ENCODE measurements at places on chromosomes 16 and 17. TPM values are rescaled to one million over a fixed set of nuclear protein-coding genes. Genes with fewer than 3 reads are reported as not detected.
A peak's percentile ranks its signal among the peaks of the same experiment; 100 is the strongest.

Gene PIMREG
- not detected for total RNA-seq

Gene KRT24
- total RNA-seq = not detected

Gene BRICD5
- 1.7 TPM for total RNA-seq

- no peak for DNase-seq
Observed at GRCh38 chr16:75703306-75703705, 2.0 kb upstream of the DUXB start.

DNA sequence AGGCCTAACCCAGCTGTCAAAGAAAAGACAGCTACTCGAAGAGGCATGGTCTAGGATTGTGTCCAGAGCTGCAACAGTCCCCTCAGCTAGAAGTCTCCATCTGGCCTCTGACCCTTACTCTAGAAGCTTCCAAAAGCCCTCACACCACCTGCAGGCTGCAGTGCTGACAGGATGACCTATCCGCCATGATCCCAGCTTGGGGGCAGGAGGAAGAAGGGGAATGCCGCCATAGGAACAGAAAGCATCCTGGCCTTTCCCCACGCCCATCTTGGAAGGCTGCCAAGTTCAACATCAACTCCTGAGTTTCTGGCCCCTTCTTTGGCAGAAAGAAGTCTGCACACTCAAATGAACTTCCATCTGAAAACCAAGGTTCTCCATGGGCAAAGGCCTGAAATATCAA lies 3.1 kb upstream of the KRT36 start:
- DNase-seq = no peak

- DNase-seq = peak; percentile 58
Observed at GRCh38 chr17:57243171-57243622, 13.1 kb upstream of the MSI2 start.

DNA sequence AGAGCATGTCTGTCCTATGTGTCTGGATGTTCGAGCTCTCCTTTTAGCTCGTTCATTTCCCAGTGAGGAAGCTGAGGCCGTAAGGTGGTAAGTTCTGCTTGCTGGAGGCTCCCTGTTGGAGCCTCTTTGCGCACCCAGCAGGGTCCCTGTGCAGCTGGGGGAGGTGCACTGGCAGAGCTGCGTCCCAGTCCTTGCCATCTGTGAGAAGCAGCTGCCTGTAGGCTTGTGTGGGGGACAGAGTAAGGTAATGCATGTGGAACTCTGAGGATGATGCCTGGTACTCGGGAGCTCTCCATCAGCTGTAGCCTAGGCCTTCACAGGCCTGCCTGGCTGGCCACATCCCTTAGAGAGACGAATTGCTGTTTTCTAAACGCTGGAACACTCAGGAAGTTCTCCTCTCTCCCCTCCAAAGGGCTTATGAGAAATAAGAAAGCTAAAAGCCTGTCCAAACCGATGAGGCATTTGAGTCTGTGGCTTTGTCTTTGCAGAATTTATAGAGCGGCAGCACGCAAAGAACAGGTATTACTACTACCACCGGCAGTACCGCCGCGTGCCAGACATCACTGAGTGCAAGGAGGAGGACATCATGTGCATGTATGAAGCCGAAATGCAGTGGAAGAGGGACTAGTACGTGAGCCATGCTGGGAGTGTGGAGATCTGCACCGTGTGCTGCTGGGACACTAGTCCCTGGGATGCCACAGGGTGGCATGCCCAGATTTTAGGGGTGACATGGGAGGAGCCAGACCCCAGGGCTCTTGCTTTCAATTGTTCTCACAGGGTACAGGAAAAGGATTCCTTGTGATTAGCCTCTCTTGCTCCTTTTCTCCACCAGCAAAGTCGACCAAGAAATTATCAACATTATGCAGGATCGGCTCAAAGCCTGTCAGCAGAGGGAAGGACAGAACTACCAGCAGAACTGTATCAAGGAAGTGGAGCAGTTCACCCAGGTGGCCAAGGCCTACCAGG lies 1.6 kb downstream of the NDUFB10 start:
- no peak for DNase-seq

- DNase-seq = no peak
Observed at GRCh38 chr17:64165347-64165746, 35.4 kb upstream of the ERN1 start.

DNA sequence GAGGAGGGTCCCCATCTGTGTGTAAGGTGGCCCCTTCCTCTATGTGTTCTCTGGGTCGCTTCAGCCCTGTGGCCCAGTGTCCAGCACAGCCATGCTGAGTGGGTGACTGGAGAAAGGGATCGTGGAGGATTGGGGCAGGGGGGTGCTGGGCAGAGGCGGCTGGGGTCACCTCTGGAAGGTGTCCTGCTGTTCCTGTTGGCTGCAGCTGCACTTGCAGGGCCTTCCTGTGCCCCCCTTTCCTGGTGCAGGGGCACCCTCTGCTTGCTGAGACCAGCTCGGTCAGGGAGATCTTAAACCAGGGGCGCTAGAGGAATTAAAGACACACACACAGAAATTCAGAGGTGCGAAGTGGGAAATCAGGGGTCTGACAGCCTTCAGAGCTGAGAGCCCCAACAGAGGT lies 11.1 kb downstream of the IL32 start:
- no peak for DNase-seq

- DNase-seq = no peak
Observed at GRCh38 chr16:51107742-51108141, 43.3 kb downstream of the SALL1 start.

- no peak for DNase-seq
Observed at GRCh38 chr17:76038050-76038449, 10.9 kb upstream of the EVPL start.
